ENCODE measurements at places on chromosomes 4 and X. TPM values are rescaled to one million over a fixed set of nuclear protein-coding genes. Genes with fewer than 3 reads are reported as not detected.

The COX7B2 gene
- not detected for polyA plus RNA-seq

The BCORL1 gene
- 6.3 TPM for polyA plus RNA-seq

DNA sequence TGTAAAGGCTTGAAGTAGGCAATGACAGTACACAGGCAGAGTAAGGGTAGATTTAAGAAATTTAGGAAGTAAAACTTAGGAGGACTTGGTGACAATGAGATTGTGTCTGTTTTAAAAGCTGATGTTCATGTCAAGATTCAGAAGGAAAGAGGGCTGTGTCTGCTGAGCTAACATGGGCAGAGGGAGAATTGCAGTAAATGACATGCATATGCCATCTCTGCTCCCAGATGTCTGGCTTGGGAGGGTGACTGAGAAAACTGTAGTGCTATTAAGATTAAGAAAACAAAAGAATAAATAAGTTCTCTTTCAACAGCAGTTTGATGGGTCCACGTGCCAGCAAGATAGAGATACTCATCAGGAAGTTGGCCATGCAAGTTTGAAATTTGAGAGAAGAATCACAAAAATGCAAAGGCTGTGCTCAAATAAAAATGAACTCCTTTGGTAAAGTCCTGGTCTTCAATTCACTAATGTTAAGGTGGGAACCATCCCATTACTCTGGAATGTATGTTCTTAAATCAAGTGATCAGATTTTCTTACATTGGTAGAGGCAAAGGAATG is 7.2 kb downstream of the NFXL1 start:
- no peak for DNase-seq

The SH3RF1 gene
- polyA plus RNA-seq: 8.2 TPM

The TMPRSS11F gene
- not detected for polyA plus RNA-seq

- no peak for DNase-seq
Observed at GRCh38 chrX:148416931-148417330, 83.5 kb upstream of the AFF2 start.

- DNase-seq: no peak
Observed at GRCh38 chr4:77375866-77376607, 219.0 kb downstream of the CCNG2 start.

Data from A549 (cell line).